Stimulated activated CD8-positive, alpha-beta memory T cell treated with anti-CD3 and anti-CD28 coated beads, Interleukin-4, amount 100 ng/mL, for 1 hour (primary cell): ENCODE measurements at places on chromosomes 6 and 20.
A peak's percentile ranks its signal among the peaks of the same experiment; 100 is the strongest.

- no peak for DNase-seq
Measured at GRCh38 chr20:46085179-46085851, 4.4 kb downstream of the NCOA5 start.

DNA sequence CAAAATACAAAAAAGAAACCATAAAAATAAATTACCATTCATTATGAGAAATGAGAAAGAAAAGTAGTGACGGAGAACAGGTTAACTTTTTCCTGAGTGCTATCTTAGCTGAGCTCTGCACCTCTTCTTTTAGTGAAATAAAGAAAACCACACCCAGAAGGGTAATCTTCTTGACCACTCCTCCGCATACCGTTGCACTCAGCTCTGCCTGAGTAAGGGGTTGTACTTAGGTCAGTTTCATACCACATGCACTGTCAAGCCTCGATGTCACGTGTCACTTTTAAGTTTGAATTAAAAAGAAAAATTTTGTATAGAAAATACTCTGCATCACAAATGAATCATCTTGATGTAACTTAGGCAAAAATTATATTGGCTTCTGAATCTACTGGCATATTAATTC is 2.8 kb downstream of the EZR start:
- no peak for DNase-seq

GRCh38 chr6:147176795-147177194 is 27.4 kb upstream of the STXBP5 start:
- DNase-seq = no peak

GRCh38 chr6:31197559-31198305 is 27.2 kb upstream of the POU5F1 start:
- DNase-seq = peak; percentile 86

DNA sequence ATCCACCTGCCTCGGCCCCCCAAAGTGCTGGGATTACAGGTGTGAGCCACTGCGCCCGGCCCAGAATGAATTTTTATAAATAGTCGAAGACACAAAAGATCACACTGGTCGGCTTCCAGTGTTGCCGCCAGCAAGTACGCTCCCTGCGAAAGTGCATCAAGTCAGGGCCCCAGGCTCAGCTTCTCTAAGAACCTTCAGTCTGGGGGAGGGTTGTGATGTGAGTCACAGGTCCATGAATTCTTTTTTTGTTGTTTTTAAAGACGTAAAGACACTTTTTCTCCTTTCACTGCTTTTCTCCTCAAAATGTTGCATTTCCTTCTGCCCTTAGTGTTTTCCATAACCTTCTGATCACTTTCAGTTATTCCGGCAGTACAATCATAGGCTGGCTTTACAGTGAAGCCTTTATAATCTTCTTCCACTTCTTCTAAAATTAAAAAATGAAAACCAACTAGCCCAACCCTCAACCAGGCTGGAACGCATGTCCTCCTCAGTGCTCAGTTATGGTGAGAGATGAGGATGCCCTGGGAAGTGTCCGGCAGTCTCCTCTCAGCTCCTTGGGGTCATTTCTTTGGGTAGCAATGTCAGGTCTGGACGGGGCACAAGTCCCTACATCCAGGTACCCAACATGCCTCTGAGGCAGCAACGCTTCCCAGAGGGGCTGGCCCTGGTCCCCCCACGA is 66.6 kb downstream of the CSE1L start:
- no peak for DNase-seq

DNA sequence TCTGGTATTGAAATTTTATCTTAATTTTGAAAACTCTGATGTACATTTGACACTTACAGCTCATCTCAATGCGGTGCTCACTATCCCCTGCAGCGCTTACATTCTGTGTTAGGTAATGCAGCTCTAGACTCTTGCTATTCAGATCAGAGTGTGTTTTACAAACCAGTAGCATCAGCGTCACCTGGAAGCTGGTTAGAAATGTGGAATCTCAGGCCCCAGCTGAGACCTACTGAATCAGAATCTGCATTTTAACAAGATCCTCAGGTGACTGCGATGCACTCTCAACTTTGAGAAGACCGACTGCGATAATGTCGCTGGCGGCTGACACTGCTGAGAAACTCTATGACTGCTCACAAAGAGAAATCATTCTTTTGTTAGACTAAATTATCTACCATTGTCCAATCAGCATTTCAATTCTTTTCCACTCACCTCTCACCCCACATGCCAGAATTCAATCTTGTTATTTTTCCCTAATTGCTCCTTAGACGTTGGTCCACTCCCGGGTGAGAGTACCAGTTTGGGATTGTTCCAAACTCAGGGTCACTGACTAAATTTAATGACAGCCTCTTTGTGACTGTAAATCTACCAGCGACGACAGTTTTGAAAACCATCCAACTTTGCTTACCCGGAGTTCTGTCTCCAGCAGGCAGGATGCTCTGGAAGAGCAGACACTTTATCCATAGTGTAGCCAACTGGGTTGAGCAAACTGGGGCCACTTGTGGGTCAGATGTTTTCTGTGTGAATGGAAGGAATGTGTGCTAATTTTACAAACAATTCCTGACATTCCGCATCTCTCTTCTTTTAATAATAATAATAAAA is 140.1 kb upstream of the BTBD3 start:
- no peak for DNase-seq

- DNase-seq = no peak
Measured at GRCh38 chr6:83472767-83473166, 39.6 kb upstream of the PRSS35 start.

- DNase-seq = no peak
Measured at GRCh38 chr20:21921251-21921650, 215.8 kb downstream of the PAX1 start.

DNA sequence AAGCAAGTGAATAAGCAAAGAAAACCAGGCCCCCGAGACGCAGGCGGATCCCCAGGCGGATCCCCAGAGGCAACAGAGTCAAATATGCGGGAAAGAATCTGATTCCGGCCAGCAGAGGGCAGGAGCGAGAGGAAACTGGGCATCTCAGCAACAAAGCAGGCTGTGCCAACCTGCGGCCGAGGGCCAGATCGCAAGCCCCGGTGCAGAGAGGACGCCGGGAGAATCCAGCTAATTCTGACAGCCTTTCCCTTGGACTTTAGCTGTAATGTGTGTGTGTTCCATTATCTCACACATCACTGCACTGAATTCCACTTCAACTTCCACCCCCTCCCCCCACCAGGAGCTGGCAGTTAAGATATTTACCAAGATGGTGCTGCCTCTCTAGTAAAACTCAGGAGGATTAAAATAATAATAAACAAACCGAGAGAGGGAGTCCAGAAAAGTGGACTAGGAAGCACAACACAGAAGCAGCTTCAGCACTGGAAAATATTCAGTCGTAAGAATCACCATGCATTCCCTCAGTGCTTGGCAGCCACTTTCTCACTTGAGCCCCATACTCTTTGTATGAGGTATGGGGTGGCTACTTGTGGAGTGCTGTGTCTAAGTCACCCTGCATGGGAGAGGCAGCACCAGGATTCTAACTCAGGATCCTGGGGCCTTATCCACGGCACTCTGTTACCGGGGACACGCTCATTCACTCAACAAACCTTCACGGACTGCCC is 66.2 kb upstream of the SNX9 start:
- peak; percentile 61 for DNase-seq

GRCh38 chr6:105786890-105787655 is 299.1 kb upstream of the PRDM1 start:
- DNase-seq = no peak

DNA sequence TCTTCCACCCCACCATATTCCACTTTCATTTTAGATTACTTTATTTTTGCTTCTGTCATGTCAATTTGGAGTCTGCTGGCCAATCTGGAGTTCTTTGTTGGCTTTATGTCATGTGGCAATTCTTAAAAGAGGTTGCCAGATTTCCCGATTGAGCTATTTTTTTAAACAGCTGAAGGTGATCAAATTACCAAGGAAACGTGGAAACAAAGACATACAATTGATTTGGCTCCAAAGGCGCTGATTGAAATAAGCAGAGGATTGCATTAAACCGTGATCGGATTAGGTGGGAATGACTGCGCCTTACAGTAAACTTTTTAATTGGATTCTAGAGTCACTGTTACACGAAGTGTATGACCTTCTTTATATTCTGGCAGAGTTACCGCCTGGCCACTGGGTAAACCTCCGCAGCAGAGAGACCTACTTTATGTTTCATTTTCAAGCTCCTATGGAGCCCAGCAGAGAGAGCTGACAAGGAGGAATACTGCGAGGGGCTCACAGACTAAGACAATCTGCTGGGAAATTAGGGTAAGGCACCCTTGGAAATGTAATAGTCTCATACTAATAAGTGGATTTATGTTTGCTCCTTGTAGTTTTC is 37.9 kb downstream of the SIM1 start:
- DNase-seq = no peak
